ENCODE measurements at places on chromosomes 7 and 10. TPM values are rescaled to one million over a fixed set of nuclear protein-coding genes. Genes with fewer than 3 reads are reported as not detected.
A peak's percentile ranks its signal among the peaks of the same experiment; 100 is the strongest.

Gene HMX2
- not detected for total RNA-seq

- H3K4me3 ChIP-seq, result no peak overlapping the region
- H3K36me3 ChIP-seq, result no peaks in the 10 kb centered on the region
- H3K27me3 ChIP-seq, result peaks cover 10% of the 10 kb centered on the region
- no peak overlapping the region for H3K27ac ChIP-seq
- peak; percentile 14 for DNase-seq
These were observed 208.3 kb downstream of the PPP1R3A start for GRCh38 chr7:113710310-113711096.

GRCh38 chr7:3767917-3768777, 467.1 kb downstream of the SDK1 start:
- H3K27me3 ChIP-seq, result peaks cover 12% of the 10 kb centered on the region
- H3K36me3 ChIP-seq, result no peaks in the 10 kb centered on the region
- no peak overlapping the region for H3K4me3 ChIP-seq
- no peaks in the 10 kb centered on the region for H3K4me1 ChIP-seq
- no peak for DNase-seq

DNA sequence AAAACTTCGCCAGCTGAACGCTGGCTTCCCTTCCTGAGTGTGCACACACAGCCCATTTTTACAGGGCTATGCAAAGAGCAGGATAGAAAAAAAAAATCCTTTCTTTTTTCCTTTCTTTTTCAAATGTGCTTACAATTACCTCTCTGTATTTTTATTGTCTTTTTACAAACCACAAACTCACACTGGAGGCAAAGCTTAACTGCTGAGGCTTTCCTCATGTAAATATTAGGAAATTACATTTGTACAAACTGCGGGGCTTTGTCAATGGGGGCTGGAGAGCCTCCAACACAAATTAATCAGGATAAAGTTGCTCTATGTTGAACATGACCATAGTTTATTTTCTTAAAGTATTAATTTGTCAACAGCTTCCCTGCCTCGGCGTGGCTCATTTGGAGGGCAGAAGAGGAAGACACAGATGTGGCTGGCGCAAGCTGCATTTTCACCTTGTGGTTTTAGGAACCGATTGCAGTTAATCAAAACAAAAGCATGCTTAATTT, 411.7 kb upstream of the MKI67 start:
- no peaks in the 10 kb centered on the region for H3K4me1 ChIP-seq
- H3K36me3 ChIP-seq, result no peaks in the 10 kb centered on the region
- H3K27me3 ChIP-seq, result peaks cover 55% of the 10 kb centered on the region
- H3K27ac ChIP-seq, result no peak overlapping the region
- no peak overlapping the region for H3K4me3 ChIP-seq
- no peak for DNase-seq

DNA sequence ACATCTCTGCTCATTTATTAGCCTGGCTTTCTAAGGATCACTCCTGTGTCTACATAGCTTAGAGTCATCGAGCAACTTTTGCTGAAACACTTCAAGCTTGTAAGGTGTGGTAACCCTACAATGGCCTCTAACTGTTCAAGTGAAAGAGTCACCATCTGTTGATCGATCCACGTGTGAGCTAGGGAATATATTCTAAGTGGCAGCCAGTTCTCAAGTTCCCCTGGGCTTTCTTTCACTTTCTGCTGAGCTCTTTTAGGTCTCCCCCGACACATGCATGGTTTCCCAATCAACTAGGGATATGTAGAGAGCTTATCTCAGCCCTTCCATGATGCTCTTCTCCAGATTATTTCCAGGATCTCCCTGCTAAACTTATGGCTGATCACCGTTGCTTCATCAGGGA, 15.5 kb downstream of the AOAH start:
- DNase-seq, result no peak
- H3K4me1 ChIP-seq, result peaks cover 57% of the 10 kb centered on the region
- no peak overlapping the region for H3K4me3 ChIP-seq
- no peaks in the 10 kb centered on the region for H3K27me3 ChIP-seq
- peaks cover 87% of the 10 kb centered on the region for H3K36me3 ChIP-seq

GRCh38 chr10:93039110-93039509, 21.5 kb upstream of the CYP26C1 start:
- H3K4me1 ChIP-seq, result no peaks in the 10 kb centered on the region
- H3K27ac ChIP-seq, result no peak overlapping the region
- DNase-seq, result no peak
- H3K36me3 ChIP-seq, result peaks cover 3% of the 10 kb centered on the region
- no peak overlapping the region for H3K4me3 ChIP-seq

DNA sequence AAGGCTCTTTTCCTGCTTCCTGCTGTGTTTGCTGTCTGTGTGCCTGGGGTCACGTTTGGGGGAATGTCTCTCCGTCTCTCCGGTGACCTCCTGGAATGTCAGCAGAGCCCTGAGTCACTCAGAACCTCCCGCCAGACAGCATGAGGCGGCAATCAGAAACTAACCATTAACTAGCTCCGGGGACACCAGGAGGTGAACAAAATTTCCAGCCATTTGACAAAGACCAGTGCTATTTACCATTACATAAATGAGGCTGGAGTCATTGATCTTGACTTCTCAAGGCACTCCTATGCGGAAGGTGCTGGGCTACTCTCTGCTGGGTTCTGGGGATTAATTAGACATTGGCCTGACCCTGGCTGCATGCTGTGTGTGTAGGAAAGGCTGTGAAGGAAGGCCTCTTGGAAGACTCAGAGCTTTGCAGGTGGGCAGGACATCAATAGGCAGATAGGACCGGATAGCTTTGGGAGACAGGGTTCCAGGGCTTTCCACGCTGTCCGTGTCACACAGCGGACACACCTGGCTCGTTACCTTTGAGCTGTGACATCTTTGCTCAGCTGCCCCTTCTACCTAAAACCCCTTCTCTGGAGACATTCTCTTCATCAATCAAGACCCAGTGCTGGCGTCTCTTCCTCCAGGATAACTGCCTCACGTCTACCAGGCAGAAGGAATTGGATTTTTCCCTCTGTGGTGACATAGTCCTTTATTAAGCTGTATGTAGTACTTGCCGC, 77.0 kb downstream of the PFKFB3 start:
- H3K27ac ChIP-seq, result no peak overlapping the region
- no peak overlapping the region for H3K4me3 ChIP-seq
- DNase-seq, result no peak
- H3K4me1 ChIP-seq, result peaks cover 22% of the 10 kb centered on the region
- no peaks in the 10 kb centered on the region for H3K27me3 ChIP-seq

DNA sequence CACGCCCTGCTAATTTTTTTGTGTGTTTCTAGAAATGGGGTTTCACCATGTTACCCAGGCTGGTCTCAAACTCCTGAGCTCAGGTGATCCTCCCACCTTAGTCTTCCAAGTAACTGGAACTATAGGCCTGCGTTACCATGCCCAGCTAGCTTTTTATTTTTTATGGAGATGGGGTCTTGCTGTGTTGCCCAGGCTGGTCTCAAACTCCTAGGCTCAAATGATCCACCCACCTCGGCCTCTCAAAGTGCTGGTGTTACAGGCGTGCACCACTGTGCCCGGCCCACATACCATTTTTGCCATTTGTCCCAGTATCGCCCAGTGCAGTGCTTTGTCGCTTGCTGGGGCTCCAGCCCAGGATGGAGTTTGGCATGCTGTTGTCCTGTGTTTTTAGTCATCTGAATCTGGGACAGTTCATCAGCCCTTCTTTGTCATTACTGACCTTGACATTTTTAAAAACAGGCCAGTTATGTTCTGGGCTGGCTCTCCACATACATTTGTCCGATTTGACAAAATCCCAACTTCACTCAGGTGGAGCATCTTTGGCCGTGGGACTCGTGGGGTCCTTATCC, 16.7 kb downstream of the FOXK1 start:
- no peak overlapping the region for H3K4me3 ChIP-seq
- no peak for DNase-seq
- peaks cover 29% of the 10 kb centered on the region for H3K4me1 ChIP-seq
- H3K27ac ChIP-seq, result no peak overlapping the region

DNA sequence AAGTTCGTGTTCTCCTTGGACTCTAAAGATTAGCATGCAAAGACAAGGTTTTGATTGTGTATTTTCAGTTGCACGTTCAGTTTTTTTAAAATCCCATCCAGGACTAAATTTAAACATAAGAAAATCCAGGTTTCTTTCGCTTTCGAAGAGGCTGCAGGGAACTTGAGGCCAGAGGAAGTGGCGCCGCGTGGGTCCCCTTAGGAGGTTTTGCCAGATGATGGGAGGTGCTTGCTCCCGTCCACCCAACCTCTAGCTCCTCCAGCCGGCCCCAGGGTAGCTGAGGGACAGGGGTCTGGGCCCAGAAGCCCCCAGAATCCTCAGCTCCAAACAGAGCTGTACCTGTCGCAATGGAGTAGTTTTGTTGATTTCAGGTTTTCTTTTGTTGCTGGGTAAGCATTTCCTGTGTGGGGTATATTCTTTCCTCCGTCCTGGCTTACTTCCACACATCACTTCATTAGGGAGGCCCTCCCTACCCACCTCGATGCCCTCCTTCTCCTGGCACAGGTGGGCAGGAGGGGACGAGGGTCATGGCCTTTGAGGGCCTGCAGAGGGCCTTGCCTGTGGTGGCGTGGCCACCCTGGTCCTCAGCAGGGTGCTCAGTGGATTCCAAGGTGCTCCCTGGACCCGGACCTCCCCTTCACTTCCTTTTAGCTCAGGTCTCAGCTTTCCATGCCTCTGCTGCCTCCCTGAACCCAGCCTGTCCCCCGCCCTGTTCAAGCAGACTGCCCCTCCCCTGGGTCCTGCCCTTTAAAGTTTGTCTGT, 32.6 kb downstream of the LHPP start:
- H3K27me3 ChIP-seq, result no peaks in the 10 kb centered on the region
- DNase-seq, result no peak
- H3K4me1 ChIP-seq, result peaks cover 12% of the 10 kb centered on the region
- peak overlapping the region; percentile 20 for H3K4me3 ChIP-seq

DNA sequence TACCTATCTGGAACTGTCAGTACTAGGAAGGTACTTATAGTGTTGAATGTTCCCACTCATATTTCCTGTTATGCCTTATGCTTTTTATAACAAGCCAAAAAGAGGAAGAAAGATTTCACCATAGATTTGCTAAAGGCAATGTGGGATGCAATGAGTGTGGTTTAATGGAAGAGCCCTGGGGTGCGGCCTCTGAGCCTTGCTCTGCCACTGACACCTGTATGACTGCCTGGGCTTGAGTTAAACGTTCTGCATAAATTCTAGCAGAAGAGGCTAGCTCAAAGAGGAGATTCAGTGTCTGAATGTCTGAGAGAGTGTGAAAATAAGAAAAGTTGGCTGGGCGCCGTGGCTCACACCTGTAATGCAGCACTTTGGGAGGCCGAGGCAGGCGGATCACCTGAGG, 143.8 kb downstream of the TPST1 start:
- no peaks in the 10 kb centered on the region for H3K27me3 ChIP-seq
- H3K27ac ChIP-seq, result no peak overlapping the region
- DNase-seq, result no peak
- H3K4me3 ChIP-seq, result no peak overlapping the region
- peaks cover 5% of the 10 kb centered on the region for H3K4me1 ChIP-seq

GRCh38 chr10:32400961-32401360, 45.0 kb upstream of the CCDC7 start:
- no peaks in the 10 kb centered on the region for H3K27me3 ChIP-seq
- no peaks in the 10 kb centered on the region for H3K4me1 ChIP-seq
- DNase-seq, result no peak
- H3K27ac ChIP-seq, result no peak overlapping the region
- no peak overlapping the region for H3K4me3 ChIP-seq

DNA sequence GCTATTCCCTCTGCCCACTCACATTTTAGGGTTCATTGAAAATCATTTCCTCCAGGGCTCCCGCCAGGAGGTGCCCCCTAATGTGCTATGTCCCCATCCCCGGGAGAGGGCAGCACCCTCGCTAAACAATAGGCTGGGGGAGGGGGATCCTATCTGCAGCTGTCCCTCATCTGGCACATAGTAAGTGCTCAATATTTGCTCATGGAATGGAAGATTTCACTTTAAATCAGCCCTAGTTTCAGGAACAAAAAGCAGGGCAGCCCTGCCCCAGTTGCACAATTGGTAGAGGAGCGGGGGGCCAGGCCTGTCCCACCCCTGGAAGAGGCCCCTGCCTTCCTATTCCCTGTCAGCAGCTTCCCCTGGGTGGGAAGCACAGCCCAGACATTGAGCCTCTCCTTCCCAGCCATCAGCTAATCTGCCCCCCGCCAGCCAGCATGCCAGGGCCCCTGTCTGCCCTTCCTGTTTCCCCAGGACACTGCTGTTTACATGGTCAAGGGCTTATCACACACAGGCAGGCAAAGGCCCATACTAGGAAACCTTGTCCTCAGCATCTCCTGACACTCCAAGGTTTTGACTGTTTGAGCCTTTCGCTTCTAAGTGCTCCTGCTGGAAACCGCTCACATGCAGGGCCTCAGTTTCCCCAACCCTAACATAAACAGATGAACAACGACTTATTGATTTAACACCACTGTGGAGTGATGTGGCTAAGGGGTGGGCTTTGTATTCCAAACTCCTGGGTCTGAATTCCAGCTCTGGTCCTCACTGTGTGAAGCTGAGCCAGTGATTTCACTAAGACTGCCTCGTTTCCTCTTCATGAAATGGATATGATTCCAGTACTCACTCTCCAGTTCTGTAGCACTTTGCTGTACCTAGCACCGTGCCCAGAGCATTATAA, 130.7 kb upstream of the ZMIZ1 start:
- no peaks in the 10 kb centered on the region for H3K36me3 ChIP-seq
- DNase-seq, result peak; percentile 8
- no peak overlapping the region for H3K4me3 ChIP-seq
- H3K27me3 ChIP-seq, result no peaks in the 10 kb centered on the region

GRCh38 chr10:2748287-2748686, 319.1 kb upstream of the PFKP start:
- H3K4me3 ChIP-seq, result no peak overlapping the region
- H3K36me3 ChIP-seq, result no peaks in the 10 kb centered on the region

DNA sequence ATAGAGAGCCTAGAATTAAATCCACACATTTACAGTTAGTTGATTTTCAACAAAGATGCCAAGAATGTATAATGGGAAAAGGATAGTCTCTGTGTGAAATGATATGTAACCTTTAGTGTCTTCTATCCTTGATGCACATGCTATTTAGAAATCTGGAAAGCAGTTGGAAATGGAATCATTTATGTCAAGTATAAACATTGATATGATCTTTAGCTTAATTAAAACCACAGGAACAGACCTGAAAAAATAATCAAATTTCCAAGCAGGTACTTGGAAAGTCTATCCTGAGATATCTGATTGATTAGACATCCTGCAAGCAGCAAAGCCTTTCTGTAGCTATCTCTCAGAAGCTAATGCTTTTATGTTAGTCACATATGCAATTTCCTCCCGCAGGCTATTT, 24.4 kb upstream of the SRI start:
- H3K4me1 ChIP-seq, result no peaks in the 10 kb centered on the region
- H3K27ac ChIP-seq, result no peak overlapping the region
- no peak for DNase-seq
- H3K36me3 ChIP-seq, result no peaks in the 10 kb centered on the region
- no peak overlapping the region for H3K4me3 ChIP-seq
